ENCODE measurements at places on chromosomes 5 and 9.
A peak's percentile ranks its signal among the peaks of the same experiment; 100 is the strongest.

GRCh38 chr9:87713278-87713987, 12.5 kb upstream of the CTSL start:
- DNase-seq = no peak

- no peak for DNase-seq
These were observed 64.9 kb downstream of the SIL1 start for GRCh38 chr5:139133282-139133681.

DNA sequence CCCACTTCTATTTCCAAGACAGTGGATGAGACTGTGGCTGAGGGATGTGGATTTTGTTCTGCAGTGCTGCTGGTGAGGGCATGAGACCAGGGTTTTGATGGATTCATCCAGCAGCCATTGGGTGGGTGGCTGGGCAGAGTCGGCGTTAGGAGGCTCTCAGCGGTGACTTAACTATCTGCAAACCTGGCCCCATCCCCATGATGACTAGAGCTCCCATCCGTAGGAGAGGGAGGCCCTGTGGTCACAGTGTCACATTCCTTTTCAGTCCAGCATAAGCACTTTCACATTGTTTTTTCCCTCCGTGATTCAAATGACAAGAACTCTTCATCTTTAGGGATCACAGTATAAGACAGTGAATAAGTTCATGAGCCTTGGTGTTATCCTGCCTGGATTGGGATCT, 60.4 kb upstream of the SPRY4 start:
- DNase-seq = no peak

DNA sequence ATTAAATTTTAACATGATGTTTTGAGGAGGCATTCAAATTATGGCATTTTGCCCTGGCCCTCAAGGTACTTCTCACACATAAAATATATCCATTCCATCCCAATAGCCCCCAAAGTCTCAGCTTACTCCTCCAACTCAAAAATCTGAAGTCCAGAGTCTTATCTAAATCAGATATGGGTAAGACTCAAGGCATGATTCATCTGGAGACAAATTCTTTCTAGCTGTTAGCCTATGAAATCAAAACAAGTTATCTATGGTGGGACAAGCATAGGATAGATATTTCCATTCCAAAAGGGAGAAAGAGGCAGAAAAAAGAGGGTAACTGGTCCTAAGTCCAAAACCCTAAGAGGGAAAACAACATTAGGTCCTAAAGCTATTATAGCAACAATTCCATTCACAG, 408.4 kb downstream of the ZNF608 start:
- DNase-seq = no peak

GRCh38 chr9:108389056-108389455, 466.7 kb downstream of the ACTL7B start:
- no peak for DNase-seq

DNA sequence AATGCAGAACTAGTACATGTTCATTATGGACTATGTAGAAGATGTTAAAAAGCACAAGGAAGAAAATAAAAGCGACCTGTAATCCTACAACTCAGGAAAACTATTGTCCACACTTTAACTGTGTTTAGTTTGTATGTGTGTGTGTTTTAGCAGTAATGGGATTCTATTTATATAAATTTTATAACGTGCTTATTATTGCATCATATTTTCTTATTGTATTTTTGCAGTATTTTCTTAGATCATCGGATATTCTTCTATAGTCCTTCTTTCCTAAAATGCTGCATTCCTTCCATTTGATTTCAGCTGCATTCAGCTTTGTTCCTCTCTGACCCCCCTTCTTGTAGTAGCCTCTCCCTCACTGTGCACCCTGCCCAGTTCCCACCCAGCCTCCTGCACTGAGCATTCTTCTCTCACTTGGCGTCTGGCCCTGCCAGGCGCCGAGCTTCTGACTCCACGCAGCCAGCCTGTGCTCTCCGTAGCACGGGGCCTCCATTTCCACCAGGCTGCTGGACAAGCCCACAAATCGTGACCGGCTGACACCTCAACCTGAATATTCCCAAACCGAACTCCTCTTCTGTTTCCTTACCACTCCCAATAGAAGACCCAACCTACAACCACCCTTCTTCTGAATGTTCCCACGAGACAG, 39.9 kb downstream of the MVB12B start:
- DNase-seq = no peak

GRCh38 chr5:97545446-97545845, 362.4 kb upstream of the RIOK2 start:
- DNase-seq = no peak

GRCh38 chr5:154287136-154287535, 96.6 kb downstream of the GALNT10 start:
- DNase-seq = peak; percentile 32

- DNase-seq = no peak
These were observed 5.9 kb downstream of the DMRTA1 start for GRCh38 chr9:22452415-22453010.

- no peak for DNase-seq
These were observed 122.5 kb downstream of the SCAMP1 start for GRCh38 chr5:78482948-78483347.

GRCh38 chr9:110579034-110579861, at the start of gene SVEP1:
Gene SVEP1, minus strand, starts transcription at chr9:110579741. Its CDS starts 198 bp downstream, at chr9:110579543.
- DNase-seq = peak; percentile 25

DNA sequence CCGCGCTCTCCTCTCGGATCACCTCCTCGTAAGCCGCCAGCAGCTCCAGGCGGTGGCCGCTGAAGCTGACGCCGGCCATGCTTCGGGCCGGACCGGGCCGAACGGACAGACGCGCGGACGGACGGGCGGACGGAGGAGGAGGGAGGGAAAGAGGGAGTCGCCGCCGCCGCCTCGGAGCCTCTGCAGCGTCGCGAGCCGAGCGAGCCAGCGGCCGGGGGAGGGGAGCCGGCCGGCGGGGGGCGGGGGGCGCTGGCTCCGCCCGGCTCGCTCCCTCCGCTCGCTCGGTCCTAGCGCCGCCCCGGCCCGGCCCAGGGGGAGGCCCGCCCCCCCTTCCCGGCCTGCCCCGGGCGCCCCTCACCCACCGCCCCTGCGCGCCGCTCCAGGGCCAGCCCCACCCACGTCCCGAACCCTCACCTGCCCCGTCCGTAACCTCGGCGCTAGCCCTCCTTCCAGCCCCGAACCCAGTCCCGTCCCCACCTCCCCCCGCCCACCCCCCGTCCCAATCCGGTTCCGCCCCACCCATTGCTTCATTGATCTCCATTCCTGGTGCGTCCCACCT, at the start of gene DBN1:
Gene DBN1, minus strand, starts transcription at position 192 of the 559 bp plus-strand sequence. Its CDS starts 113 bp downstream, at position 79.
- DNase-seq = peak; percentile 92
